ENCODE measurements at places on chromosomes 1 and 21.

- DNase-seq = no peak
These were observed 5.7 kb downstream of the WNT4 start for GRCh38 chr1:22137004-22137720.

- no peak for DNase-seq
These were observed 3.7 kb downstream of the PCSK9 start for GRCh38 chr1:55043011-55043410.

DNA sequence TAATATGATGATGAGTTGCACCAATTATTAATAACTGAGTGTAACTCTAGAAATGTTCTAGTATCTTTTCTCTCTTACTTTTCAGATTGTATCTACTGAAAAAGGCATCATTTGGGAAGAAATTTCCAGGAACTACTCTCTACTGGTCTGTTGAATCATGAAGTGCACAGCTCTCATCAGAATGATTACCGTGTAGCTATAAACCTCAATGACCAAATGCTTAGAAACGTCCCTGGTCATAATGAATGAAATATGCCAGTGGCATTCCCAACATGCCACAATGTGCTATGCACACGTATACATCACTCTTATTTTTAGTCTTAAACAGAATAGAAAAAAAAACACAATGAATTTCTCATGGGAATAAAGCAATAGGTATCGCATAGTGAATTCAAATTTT, 534.3 kb upstream of the OLFM3 start:
- DNase-seq = no peak

- no peak for DNase-seq
These were observed 37.2 kb downstream of the RRP1 start for GRCh38 chr21:43826623-43826974.

GRCh38 chr1:66852870-66853269, 51.8 kb upstream of the INSL5 start:
- no peak for DNase-seq

DNA sequence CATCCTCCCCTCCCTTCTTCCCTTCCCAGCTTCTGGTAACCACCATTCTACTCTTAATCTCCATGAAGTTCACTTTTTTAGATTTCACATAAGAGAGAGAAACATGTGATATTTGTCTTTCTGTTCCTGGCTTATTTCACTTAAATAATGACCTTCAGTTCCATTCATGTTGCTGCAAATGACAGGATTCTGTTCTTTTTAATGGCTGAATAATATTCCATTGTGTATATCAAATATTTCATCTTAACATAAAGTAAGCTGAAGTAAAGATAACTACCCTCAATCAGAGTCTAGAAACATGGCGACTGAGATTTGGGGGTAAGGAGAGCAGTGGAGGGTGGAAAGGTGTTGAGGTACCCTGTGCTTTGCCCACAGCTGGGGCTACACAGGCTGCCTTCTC, 68.9 kb downstream of the RHOU start:
- no peak for DNase-seq

- DNase-seq = no peak
These were observed 237.3 kb downstream of the FOXD2 start for GRCh38 chr1:47675047-47675675.

GRCh38 chr21:15031790-15032357, 32.9 kb downstream of the NRIP1 start:
- DNase-seq = no peak

DNA sequence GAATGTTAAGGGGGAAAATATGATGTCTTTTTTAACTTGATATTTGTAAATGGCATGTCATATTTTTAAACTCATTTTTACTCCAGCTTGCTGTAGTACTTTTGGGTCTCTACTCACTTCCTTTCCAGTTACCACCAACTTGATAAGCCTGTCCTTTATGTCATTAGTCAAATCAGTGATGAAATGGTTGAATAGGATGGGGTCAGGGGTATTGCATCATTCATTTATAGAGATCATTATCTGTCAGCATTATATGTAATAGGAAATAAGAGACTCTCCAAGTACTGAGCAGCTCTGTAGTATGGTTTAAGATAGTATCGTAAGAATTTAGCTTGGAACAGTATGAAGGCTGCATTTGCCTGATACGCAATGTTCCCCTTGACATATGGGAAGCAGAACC, 227.3 kb downstream of the BRINP3 start:
- no peak for DNase-seq

GRCh38 chr1:224076407-224076806, 37.5 kb upstream of the FBXO28 start:
- DNase-seq = no peak

DNA sequence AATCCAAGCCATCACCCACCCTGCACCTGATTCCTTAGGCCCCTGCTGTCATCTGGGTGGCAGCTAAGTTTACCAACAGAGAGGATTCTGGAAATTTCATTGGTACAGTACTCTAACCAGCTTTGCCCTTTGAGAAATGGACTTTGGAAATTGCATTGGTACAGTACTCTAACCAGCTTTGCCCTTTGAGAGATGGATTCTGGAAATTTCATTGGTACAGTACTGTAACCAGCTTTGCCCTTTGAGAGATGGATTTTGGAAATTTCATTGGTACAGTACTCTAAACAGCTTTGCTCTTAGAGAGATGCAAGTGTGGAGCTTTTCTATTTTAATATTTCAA, 42.5 kb downstream of the MAB21L3 start:
- DNase-seq = no peak

DNA sequence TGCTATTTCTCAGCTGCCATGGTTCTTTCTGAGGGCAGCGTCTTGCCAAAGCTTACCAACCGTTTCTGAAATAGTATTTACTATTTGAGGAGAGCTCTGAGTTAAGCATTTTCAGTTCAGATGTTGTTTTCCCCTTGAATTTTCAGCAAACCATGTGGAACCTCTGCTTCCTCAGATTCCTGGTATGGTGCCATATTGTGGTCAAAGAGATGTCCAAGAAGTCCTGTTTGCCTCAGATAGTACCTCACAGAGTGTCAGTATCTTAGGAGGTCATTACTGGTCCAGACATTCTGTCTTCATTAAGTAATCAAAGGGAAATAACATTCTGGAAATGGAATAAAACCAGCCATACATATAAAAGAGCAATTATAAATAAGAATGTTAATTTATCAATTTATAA, 36.6 kb downstream of the VANGL2 start:
- no peak for DNase-seq

DNA sequence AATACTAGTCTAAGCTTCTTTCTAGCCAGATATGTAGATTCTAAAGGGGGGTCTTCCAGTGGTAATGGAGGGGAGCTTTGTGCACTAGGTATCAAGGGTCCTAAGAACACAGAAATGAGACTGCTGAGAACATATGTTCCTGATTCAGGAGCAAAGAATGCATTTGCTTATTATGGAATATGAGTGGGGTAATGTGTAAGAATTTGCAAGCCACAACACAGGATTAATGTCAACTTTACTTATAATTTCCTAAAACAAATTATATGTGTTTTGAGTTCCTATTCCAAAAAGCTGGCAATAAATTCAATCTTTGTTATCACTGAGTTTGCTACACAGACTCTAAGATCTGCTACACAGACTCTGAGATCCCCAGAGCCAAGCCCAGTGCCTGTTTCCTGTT, 357.0 kb upstream of the PTBP2 start:
- DNase-seq = no peak

DNA sequence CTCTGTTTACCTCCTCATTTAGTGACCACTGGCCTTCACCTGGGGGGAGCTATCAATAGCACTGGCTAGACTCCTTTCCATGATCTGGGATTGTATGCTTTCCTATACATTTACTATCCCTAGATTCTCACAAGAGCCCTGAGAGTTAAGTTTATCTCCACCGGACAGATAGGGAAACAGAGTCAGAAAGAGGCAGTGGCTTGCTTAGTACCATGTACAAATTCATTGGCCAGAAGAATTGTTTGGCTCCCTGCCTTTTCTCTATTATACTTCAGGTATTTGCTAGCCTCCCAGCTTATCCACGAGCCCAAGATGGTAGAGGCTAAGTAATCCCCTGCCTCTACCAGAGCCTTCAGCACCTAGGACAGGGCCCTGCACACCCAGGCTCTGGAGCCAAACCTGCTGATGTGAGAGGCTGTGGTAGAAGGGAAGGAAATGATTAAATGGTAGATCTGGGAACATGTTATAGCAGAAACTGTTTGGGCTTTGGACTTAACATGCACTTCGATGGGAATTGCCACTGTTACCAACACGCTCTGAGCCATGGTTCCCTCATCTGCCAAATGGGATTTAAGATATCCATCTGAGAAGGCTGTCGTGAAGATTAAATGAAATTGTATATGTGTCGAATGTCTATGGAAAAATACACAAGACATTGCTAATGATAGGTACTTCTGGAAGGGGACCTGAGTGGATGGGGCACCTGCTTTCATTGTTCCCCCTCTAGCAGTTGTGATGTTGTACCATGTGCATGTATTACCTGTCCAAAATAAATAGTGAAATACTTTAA, 3.1 kb upstream of the BLACAT1 start:
- peak; percentile 76 for DNase-seq

DNA sequence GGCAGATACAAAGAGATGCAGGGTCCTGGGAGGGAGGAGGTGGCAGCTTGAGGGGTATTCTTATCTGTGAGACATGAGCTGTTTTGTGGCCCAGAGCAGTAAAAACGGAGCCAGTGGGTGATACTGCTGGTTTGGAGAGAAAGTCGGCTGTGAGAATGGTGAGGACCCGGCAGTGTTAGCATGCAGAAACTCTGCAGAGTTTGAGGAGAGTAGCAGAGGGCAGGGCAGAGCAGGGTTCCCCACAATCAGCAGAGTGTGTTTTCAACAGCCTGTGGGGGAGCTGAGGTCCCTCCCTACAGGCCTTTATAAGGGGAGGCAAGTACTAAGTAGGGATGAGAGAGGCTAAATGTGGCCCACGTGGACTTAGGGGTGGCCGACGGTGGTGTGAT, 423 bp downstream of the SLAMF8 start:
- DNase-seq = no peak

DNA sequence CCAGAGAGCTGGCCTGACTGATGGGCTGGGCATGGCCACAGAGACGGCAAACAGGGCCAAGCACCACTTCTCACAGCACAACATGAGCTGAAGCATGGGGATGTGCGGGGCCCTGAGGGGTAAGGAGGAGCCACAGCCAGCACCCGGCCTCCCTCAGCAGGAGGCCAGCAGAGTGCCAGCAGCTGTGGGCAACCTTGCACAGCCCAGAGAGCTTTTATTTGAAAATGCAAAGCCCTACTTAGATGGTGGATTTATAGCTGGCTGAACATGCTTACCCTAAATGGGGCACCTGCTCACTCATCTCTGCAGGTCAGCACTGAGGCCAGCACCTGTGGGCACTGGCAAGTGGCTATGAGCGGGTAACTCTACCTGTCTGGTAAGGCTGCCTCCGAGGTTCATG, 44.1 kb downstream of the SLC66A1 start:
- no peak for DNase-seq

GRCh38 chr1:201285846-201286245, 2.5 kb downstream of the PKP1 start:
- DNase-seq = no peak

DNA sequence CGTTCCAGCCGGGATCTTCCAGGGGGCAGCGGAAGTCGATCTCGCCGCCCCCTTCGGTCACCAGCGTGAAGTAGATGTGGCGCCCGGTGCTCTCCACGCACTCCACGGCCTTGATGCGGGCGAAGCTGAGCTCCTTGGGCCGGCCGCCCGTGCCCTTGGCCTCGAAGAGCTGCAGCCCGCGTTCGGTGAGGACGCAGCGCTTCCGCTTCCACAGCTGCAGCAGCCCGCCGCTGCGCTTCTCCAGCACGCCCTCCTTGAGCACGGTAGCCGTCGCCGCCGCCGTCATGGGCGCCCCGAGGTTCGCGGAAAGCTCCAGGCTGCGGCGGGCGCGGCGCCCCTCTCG, 516 bp downstream of the PHLDA3 start:
- peak; percentile 51 for DNase-seq

- DNase-seq = no peak
These were observed 20.2 kb upstream of the ZNF436 start for GRCh38 chr1:23389837-23390321.

DNA sequence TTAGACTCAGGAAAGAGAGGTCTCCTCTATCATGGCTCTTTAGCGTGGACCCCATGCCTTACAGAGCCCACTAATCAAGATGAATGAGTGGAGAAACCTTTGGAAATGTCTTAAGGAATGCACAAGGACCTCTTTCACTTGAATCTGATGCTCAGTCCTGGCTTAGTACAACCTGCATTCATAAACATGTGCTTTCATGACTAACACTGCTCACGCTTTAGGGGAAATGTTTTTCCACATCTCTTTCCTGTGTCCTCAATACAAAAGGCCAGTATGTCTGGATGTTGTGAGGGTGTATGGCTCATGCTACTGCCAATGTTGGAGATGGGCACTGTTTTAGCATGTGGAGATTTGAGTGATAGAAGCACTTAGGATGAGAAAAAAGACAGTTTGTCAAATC, 14.2 kb upstream of the GNG12 start:
- no peak for DNase-seq

DNA sequence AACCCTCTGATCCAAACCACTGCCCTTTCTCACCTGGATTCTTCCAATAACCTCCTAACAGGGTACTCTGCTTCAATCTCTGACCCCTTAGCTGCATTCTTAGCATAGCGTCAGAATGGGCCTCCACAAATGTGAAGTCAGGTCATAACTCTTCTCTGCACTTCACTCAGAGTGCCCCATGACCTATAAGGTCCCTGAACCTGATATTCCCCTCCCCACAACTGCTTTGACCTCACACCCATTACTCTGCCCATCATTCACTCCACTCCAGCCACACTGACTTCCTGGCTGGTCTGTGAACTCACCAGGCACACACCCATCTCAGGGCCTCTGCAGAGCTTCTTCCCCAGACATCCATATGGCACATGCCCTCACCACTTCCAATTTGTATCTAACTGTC, 141.9 kb downstream of the ZNF281 start:
- no peak for DNase-seq

DNA sequence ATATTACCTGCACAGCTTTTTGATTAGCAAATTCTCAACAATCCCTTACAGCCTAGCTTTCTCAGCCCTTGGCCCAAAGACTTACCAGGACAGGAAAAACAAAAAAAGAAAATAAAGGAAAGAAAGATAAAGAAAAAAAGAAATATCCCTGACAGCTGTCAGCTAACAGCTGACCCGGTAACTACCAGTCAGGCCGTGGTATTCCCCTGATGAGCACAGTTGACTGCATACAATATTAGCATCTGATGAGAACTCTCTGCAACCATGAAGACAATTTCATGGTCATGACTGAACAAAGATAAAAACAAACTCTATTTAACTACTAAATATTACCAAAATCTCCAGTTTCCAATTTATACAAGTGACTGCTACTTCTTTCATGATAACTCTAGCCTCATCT, 798.8 kb downstream of the PLA2G4A start:
- no peak for DNase-seq

DNA sequence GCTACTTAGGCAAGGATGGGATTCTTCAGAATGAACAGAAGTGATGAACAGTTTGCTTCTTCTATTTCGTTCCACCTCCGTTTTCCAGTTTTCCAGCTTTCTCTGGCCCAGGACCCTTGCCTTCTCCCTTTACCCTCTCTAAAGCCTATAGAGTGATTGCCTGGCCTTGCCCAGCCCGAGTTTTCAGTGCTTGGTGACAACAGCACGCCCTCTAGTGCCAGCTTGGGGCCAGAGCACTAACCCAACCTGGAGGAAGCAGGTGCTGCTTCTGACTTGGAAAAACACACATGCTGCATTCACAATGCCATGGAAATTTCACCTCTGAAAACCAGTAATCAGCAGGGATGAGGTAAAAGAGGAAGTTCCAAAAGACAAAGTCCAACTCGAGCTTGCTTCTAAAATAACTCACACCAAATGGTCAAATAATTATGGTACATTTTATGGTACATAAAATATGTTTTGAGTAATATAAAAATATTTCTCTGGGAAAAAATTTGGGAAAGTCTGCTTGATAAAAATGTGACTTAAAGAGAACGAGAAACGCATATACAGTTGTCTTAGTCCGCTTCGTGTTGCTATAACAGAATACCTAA, 26.1 kb downstream of the UBE2T start:
- DNase-seq = peak; percentile 84

- no peak for DNase-seq
These were observed 7.8 kb upstream of the NUDT17 start for GRCh38 chr1:145837656-145838055.

Measured in right hindlimb (tissue), 1 donor.